Testis (tissue), 5 donors: ENCODE measurements at places on chromosomes 6 and 20. TPM values are rescaled to one million over a fixed set of nuclear protein-coding genes. Genes with fewer than 3 reads are reported as not detected.

SMLR1 gene
- total RNA-seq = 0.94 TPM

DNA sequence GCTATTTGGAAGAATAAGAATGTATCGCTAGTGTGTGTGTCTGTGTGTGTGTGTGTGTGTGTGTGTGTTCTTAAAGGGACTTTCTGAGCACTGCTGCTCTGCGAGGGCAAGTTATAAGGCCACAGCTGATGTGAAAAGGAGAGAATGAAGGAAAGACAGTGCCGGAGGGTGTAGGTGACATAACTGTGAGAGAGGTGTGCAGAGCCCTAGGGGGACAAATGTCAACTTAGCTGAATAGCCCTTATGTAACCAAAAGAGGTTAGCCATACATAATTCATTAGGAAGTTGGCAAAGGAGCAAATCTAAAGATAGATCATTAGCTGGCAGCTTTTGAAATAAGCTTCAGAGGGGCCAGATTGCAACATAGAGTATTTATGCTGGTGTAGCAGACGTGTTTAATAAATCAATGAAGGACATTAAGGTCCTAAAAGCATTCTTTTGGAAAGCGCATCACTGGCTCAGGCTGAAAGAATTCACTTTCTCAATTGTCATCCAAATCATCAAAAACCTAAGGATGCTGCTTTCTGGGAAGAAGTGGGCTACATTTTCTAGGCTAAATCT lies 81.0 kb downstream of the NDUFAF5 start:
- no peak for DNase-seq
- no peaks in the 10 kb centered on the region for H3K36me3 ChIP-seq
- H3K27me3 ChIP-seq = no peaks in the 10 kb centered on the region
- no peak overlapping the region for H3K4me3 ChIP-seq
- no peaks in the 10 kb centered on the region for H3K4me1 ChIP-seq
- no peak overlapping the region for H3K27ac ChIP-seq

CST1 gene
- total RNA-seq = 1.1 TPM

- no peaks in the 10 kb centered on the region for H3K4me1 ChIP-seq
- DNase-seq = no peak
- H3K27me3 ChIP-seq = no peaks in the 10 kb centered on the region
Observed at GRCh38 chr6:147870506-147871110, 362.1 kb downstream of the SAMD5 start.

DNA sequence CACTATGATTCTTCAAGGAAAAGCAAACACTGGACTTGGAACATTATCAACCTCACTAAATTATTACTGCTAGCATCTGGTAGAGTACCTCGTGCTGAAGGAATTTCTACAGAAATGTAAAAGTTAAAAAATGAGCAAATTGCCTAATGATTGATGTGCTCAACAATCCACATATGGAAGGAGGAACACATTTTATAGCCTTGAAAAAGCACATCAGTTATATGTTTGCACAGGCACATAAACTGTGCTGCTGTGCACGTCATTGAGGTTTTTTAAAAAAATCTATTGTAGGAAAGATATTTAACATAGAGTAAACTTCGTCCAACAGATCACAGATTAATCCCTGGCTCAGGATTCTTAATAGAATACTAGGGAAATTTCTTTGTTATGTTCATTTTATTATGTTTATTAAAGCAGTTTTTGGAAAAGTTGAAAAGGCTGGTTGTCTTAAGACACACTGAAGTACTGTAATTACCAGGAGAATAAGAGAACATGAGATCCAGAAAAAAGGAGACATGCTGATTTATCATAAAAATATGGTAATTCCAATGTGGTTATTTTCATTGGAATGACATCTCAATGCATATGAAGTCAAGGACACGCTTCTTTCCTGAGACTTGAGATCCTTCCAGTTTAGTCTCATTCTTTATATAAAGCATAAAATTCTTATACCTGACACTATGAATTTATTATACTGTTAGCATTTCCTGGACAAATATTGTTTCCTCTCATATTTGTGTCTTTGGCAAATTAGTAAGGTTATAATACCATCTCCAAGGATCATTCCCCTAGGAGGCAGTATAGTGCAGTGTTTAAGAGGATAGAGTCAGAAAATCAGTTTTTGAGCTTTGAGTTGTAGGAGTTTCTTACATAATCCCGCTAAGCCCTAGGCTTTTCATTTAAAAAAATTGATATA lies 511.1 kb downstream of the TENT5A start:
- DNase-seq = no peak
- H3K27ac ChIP-seq = no peak overlapping the region
- no peaks in the 10 kb centered on the region for H3K27me3 ChIP-seq
- no peaks in the 10 kb centered on the region for H3K4me1 ChIP-seq
- H3K36me3 ChIP-seq = no peaks in the 10 kb centered on the region

GRCh38 chr20:61759286-61760065 lies 306.2 kb downstream of the TAF4 start:
- H3K4me1 ChIP-seq = peaks cover 13% of the 10 kb centered on the region
- H3K27ac ChIP-seq = peak overlapping the region; percentile 47
- peak; percentile 52 for DNase-seq
- H3K27me3 ChIP-seq = no peaks in the 10 kb centered on the region
- H3K36me3 ChIP-seq = no peaks in the 10 kb centered on the region
- no peak overlapping the region for H3K4me3 ChIP-seq

- no peak overlapping the region for H3K27ac ChIP-seq
- DNase-seq = no peak
- no peaks in the 10 kb centered on the region for H3K4me1 ChIP-seq
- H3K27me3 ChIP-seq = no peaks in the 10 kb centered on the region
- no peaks in the 10 kb centered on the region for H3K36me3 ChIP-seq
- no peak overlapping the region for H3K4me3 ChIP-seq
Observed at GRCh38 chr20:62696989-62697388, 11.6 kb upstream of the NTSR1 start.

- H3K4me1 ChIP-seq = peaks cover 21% of the 10 kb centered on the region
- no peaks in the 10 kb centered on the region for H3K27me3 ChIP-seq
- H3K4me3 ChIP-seq = no peak overlapping the region
- H3K27ac ChIP-seq = no peak overlapping the region
- no peaks in the 10 kb centered on the region for H3K36me3 ChIP-seq
Observed at GRCh38 chr20:62276439-62276838, 26.4 kb upstream of the ADRM1 start.

SLC18B1 gene
- total RNA-seq = 3.6 TPM

FOXP4 gene
- total RNA-seq = 39.7 TPM

LHFPL5 gene
- 0.24 TPM for total RNA-seq

DNA sequence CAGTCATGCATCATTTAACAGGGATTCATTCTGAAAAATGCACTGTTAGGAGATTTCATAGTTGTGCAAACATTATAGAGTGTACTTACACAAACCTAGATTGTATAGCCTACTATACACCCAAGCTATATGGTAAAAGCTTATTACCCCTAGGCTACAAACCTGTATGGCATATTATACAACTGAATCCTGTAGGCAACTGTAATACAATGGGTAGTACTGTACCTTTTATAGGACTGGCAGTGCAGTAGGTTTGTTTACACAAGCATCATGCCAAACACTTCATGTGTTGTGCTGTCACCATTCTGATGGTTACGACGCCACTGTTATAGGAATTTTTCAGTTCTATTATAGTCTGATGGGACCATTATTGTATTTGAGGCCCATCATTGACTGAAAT lies 39.3 kb upstream of the KHDC1 start:
- no peak overlapping the region for H3K27ac ChIP-seq
- no peaks in the 10 kb centered on the region for H3K4me1 ChIP-seq
- H3K27me3 ChIP-seq = no peaks in the 10 kb centered on the region
